ENCODE measurements at places on chromosomes 6 and 20.
A peak's percentile ranks its signal among the peaks of the same experiment; 100 is the strongest.

DNA sequence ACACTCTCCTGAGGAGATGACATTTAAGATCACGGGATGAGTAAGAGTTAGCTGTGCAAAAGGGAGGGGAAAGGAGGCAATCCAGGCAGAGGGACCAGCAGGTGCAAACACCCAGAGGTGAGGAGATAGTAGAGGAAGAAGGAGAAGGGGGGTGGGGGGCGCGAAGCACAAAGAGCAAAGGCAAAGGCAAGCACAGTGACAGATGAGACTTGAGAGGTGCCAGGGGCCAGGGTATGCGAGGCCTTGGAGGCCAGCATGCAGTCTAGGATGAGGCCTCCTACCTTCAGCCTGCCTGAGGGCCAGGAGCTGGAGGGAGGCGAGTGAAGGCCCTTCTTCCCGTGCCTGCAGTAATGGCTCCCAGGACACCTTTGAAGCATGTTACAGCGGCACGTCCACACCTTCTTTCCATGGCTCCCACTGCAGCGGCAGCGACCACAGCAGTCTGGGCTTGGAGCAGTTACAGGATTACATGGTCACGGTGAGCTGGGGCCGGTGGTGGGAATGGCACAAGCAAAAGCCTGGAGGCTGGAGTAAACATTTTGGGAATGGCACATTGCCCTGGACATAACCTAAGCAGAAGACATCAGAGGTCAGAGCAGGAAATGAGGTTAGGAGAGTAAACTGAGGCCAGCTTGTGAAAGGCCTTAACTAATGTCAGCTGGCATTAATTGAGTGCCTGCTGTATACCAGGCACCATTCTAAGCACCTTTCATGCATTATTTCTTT is 18.6 kb downstream of the CCM2L start:
- no peak for DNase-seq

GRCh38 chr20:21522481-21523280 is 8.8 kb upstream of the NKX2-2 start:
- DNase-seq: peak; percentile 42

DNA sequence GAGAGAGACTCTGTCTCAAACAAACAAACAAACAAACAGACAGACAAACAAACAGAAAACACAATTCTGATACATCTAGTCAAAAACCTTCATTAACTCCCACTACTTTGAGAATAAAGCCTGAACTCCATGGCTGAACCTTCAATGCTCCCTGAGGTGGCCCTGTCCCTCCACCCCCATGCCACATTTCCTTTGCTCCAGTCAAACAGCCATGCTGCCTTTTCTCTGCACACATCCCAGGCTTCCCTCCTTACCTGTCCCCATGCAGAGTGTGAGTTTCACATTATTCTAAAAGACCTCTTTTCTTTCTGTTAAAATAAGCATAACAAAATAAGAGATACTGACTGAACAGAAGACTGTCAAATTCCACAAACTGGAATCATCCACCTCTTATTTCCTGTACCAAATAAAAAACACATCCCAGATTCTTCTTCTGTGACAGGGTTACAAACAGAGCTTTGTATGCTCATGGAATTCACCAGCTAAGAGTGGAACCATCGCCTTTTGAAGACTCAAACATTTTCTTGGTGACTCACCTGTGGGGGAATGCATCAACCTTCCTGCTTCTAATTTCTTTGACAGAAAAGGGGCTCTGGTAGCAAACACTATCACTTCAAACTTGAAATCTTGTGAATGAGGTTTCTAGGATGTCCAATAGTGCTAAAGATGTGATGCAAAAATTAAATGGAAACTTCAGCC is 71.0 kb upstream of the SLC22A16 start:
- DNase-seq: no peak

DNA sequence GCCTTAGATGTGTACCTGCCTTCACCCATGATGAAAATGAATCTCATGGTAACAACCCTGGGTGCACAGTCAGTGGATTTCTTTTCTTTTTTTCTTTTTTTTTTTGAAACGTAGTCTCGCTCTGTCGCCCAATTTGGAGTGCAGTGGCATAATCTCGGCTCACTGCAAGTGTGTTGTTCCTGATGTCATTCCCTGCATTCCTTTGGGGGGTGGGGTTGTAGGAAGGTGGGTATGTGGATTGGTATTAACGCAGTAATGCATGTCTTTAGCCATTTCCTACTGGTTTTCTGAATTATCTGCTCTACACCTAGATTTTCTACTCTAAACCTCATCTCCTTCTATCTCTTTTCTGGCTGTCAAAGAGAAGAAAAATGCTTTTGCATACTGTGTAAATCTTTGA is 146.6 kb downstream of the RNF144B start:
- DNase-seq: no peak

DNA sequence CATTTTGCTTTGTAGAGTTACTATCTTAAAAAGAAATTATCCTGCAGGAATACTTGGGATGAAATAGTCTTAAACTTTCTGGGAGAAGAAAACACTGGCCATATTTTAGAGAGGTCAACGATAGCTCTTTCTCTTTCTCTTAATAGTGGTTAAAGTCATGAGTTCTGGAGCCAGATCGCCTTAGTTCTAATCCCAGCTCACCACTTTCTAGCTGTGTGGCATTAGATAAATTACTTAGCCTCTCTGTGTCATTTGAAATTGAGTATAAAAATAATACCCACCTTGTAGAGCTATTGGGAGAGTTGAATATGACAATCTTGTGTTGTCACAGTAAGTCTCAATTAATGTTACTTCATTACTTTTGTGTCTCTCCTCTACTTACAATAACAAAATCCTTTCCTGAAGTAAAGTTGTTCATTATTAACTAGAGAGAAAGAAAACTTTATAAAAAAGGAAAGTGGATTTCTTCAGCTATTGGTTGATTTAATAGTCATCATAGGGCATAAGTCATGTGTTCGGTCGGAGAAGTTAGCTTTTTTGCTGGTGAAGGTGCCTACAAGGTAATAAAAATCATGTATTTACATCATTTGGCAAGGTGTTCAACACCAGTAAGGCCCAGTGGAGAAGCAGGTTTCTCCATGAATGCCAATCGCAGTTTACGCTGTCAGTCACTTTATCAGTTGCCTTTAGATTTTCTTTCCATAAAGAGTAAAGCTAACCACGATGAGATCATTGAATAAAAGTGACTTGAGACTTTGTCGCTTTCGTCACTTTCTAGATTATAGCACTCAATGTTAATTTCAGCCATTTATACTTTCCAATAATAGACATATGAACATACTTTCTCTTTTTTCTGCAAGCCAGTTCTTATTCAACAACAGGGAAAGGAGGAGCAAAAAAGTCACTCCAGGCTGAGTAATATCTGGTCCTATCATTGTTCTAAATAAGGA is 2.0 kb downstream of the NEDD9 start:
- no peak for DNase-seq

DNA sequence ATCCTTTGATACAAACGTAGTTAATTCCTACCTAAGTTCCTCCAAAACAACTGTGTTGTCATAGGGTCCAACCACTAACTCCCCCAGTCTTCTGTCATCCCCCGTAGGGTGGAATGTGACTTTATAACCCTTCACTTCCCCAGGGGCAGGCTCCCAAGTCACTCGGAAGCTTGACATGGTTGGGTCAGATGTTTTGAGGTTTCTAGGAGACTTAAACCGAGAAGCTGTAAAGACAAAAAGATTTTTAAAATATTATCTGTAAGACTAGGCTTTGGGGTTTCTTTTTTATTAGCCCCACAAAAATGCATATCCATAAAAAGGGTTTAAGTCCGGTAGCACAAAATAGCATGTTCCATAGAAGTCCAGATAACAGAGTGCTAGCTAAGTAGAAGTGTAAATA is 50.2 kb downstream of the COL12A1 start:
- DNase-seq: no peak

DNA sequence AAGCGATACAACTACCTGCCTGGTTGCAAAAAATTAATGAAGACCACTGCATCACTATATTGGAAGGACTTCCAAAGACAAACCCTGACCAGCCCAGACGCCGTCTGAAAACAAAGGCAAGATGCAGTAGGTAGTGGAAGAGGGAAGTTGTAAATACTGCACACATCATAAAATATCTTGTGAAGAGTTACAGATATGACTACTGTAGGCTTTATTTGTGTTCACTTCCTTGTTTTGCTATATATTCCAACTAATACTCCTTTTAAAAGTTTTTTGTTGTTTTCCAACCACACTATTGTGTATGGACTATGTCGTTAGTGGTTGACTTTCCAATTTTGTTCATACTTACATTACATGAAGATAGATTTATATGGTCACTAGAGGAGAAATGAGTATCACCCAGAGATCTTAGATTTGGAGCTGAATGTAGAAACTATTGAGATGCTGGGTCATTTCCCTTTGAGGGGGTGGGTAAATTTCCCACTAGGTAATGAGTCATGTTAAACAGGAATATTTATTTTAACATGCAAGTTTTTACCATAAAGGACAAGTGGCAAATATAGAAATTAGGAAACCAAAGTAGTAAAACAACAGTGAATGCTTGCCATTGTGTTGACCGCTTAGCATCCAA is 16.6 kb upstream of the TXLNB start:
- no peak for DNase-seq

GRCh38 chr6:31115941-31116560 is 1.5 kb downstream of the PSORS1C1 start:
- DNase-seq: no peak

GRCh38 chr6:108559884-108560462 is 744 bp upstream of the FOXO3 start:
- no peak for DNase-seq

DNA sequence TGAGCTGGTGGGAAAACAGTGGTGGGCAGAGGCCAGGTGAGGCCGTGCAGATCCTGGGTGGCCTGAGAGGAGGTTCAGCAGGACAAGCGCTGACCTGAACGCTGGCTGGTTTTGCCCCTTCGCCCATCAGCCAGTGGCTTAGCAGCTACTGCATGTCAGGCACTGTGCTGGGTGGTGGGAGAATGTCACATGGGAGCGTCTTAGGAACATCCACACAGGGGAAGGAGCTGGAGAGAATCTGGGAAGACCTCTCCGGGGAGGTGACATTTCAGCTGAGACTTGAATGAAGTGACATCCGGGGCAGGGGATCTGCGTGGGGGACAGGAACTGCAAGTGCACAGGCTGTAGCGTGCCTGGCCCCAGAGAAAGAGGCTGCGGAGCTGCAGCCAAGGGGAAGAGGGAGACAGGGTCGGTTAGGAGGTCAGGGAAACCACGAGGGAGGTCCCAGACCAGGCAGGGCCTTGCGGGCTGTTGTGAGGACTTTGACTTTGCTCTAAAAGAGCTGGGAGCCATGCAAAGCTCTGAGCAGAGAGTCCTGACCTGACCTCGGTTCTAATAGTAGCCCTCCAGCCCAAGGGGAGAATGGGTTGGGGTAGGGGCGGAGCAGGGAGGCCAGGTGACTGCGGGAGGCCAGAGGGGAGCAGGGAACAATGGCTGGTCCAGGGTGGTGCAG is 156.8 kb upstream of the PTPN1 start:
- DNase-seq: no peak

- DNase-seq: no peak
Measured at GRCh38 chr6:81694207-81694606, 58.3 kb downstream of the TENT5A start.

- no peak for DNase-seq
Measured at GRCh38 chr6:169155481-169155880, 98.2 kb downstream of the THBS2 start.

GRCh38 chr6:143224516-143224915 is 163.8 kb downstream of the AIG1 start:
- no peak for DNase-seq

DNA sequence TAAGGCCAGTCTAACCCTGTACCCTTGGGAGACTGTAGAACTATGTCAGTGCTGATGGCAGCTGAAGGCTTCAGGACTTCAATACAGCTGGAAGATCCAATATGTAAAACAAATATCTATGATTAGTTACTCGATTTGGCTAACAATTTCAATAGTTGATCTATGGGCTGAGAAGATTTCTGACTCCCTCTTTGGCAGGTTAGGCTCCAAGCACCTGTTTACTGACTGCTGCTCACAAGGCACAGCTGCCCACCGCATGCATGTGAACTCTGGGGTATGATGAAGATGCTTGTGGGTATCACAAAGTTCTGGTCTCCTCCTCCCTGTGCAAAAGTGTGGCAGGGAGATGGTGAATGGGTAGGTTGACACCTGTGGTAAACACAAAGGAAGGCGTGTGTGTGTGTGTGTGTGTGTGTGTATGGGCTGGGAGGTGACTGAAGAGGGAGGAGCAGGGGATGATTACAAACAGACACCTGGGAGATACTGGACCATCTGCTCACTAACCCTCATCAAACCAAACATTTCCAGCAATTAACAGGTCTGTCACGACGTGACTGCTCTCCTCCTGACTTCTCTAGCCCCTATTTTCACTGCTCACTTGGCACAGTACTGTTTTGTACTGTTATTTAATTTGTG is 18.1 kb downstream of the ELMO2 start:
- no peak for DNase-seq

DNA sequence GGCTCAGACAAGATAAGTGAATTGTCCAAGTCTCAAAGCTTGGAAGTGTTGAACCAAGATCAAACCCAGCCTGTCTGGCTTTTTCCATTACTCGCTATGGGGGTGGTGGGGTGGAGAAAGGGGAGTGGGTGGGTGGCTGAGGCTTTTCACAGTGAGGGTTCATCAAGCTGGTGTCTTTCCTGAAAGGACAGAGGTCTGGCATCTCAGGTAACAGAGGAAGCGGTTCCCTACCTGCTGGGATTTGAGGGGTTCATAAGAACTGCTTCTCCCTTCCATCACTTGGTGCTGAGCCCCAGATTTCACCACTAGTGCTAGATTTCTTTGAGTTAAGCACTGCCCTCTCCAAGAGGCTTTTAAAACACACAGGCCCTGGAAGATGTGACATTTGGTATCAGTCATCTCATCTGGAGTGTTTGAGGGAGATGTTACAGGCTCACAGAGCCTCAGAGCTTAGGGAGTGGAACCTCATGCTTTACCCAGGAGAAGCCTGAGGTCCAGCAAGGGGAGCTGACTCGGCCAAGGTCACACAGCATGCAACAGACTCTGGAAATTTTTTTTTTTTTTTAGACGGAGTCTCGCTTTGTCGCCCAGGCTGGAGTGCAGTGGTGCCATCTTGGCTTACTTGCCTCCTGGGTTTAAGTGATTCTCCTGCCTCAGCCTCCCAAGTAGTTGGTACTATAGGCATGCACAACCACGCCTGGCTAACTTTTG is 6.0 kb upstream of the VEGFA start:
- DNase-seq: no peak

DNA sequence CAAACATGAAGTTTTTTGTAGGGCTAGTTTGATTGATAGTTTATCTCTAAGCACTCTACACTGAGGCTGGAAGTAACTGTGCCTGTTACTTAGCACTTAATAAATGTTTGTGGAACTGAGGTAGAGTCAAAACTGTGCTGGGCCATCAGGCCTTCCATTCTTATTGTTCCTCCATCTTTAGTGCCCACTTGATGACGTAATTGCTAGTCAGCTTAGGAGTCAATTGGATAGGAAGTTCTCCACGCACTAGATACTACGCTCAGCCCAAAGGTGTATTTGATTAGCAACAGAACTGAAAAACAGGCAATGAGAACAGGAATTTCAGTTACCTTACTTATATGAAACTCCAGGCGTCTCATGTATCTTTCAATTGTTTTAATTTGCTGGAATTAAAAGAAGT is 67.0 kb downstream of the RIPOR2 start:
- no peak for DNase-seq

GRCh38 chr20:53298260-53298659 is 295.4 kb downstream of the ZNF217 start:
- no peak for DNase-seq

- peak; percentile 60 for DNase-seq
Measured at GRCh38 chr6:79947191-79948186, at the start of gene ELOVL4. ELOVL4 (minus strand) TSS chr6:79947553; CDS start chr6:79947279, 274 bp downstream.

GRCh38 chr6:30884521-30885480 is 482 bp downstream of the DDR1 start:
- DNase-seq: no peak

GRCh38 chr6:101633081-101633480 is 239.6 kb downstream of the GRIK2 start:
- no peak for DNase-seq

GRCh38 chr6:75460681-75461080 is 32.9 kb downstream of the FILIP1 start:
- DNase-seq: no peak

Data from activated naive CD8-positive, alpha-beta T cell treated with anti-CD3 and anti-CD28 coated beads, Interleukin-2, amount 10 ng/mL, durations not matched to agents 7 days and 5 days (primary cell).